Activated CD8-positive, alpha-beta T cell treated with anti-CD3 and anti-CD28 coated beads for 36 hours (primary cell): ENCODE measurements at places on chromosomes 13 and 19. TPM values are rescaled to one million over a fixed set of nuclear protein-coding genes. Genes with fewer than 3 reads are reported as not detected.

- DNase-seq = peak; percentile 96
These were observed 286.5 kb downstream of the MYO16 start for GRCh38 chr13:108915634-108916512.

DNA sequence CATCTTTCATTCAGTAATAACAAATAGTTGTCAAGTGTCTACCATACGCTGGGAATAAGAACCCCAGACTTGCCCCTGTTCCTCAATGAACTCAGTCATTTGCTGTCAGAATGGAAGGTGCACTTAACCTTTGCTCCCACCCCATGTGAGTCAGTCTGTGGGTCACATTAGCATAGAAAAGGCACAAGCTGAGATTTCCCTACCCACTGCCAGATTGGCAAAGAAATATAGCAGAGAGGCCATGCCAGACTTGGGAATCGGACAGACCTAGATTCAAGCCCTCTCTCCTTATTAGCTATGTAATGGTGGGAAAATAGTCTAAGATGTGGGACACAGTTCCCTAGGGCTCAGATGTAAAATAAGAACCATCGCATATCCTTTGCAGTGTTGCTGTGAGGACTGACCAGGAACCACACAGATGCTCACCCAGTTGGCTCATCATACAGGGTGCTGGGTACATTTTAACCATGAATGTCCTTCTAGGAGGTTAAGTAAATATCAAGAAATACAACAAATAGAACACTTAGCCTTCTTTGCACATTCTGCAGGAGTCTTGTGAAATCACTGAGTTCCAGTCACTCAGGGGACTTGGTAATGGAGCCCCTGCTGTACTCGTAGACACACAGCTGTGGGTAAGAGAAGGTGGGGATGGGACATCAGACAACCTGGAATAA is 218.2 kb downstream of the FGF14 start:
- no peak for DNase-seq

DNA sequence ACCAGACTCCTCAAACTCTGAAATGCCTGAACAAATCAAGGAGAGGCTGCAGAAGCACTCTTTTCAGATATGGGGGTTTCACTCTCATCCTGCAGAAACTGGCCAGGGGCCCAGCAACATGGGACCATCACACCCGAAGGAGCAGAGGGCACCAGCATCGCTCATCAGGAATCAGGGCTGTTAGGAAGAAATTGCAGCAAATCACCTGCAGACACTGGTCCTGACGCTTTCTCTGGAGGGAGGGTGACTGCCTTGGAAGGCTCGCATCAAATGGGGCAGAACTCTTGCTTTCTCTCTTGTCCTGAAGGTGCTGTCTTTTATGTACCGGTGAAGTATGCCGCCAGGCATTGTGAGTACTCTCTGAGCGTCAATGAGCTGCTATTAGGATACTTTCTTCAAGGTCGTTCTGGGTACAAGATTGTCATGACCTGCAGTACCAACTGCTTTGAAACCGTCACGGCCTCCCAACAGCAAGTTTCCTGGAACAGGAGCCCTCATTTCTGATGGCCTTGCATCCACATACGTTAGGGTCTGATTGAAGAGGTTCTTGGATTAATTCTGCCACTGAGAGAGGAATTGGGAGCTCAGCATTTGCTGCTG is 155.7 kb upstream of the SOX1 start:
- DNase-seq = no peak

- DNase-seq = no peak
These were observed 198.1 kb downstream of the VWA8 start for GRCh38 chr13:41762796-41763195.

MVB12A gene
- total RNA-seq = 31.8 TPM

GRCh38 chr19:49570138-49570856 is 10.1 kb downstream of the NOSIP start:
- peak; percentile 88 for DNase-seq

GRCh38 chr13:101423872-101424271 is 7.6 kb upstream of the NALCN start:
- no peak for DNase-seq

GRCh38 chr13:114185182-114185971 is 6.3 kb downstream of the CFAP97D2 start:
- no peak for DNase-seq

- peak; percentile 82 for DNase-seq
These were observed 33.4 kb downstream of the ZNF45 start for GRCh38 chr19:43901395-43902390.

PSG2 gene
- not detected for total RNA-seq

- no peak for DNase-seq
These were observed 171.2 kb downstream of the ITGBL1 start for GRCh38 chr13:101623470-101624209.

- DNase-seq = no peak
These were observed 13.1 kb upstream of the TICAM1 start for GRCh38 chr19:4844348-4845179.

DNA sequence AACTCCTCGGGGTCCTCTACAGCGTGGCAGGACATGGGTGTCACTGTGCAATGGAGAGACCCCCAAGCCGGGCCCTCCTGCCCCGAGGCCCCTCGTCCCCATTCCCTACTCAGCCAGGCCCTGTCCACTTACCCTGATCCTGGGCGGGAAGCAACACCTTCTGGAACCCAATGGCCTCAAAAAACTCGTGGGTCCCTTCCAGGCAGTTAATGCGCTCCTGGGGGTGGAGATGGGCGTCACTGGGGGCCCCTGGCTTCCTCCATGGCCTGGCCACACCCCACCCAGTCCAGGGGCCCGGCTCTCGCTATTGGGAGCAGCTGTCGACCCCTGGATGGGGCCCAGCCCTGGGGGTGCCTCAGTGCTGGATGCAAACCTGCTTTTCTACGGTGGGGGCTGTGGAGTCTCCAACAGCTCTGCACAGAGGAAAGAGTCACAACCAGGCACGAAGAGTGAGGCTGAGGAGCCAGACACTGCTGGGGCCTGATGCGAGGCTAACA is 10.8 kb downstream of the UBXN6 start:
- DNase-seq = no peak

CADM4 gene
- 0.22 TPM for total RNA-seq

- peak; percentile 27 for DNase-seq
These were observed 36.8 kb upstream of the C1QTNF9 start for GRCh38 chr13:24272452-24273161.

- no peak for DNase-seq
These were observed 764 bp downstream of the CLEC11A start for GRCh38 chr19:50723735-50724521.

GRCh38 chr13:40064154-40065097 is 409.0 kb downstream of the COG6 start:
- no peak for DNase-seq

KLK8 gene
- not detected for total RNA-seq

SPACA4 gene
- not detected for total RNA-seq

DNA sequence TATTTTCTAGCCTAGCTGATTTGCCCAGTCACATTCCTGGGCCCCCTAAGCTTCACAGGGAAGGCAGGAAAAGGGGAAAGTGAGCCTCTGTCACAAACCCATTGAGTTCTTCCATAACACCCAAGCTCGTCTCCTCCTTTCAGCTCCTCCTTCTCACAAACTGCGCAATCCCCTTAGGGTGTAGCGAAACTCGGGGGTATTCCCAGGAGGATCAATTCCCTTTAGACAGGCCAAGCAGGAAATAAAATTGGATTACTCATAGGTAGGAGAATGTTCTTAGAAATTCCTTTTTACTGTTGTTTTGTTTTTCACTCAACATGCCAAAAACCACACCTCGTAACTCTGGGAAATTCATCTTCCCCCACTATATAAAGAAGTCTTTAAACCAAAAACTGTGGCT is 139.3 kb downstream of the IRS2 start:
- no peak for DNase-seq

GRCh38 chr13:76792731-76793347 is 93.4 kb downstream of the KCTD12 start:
- DNase-seq = no peak

DNA sequence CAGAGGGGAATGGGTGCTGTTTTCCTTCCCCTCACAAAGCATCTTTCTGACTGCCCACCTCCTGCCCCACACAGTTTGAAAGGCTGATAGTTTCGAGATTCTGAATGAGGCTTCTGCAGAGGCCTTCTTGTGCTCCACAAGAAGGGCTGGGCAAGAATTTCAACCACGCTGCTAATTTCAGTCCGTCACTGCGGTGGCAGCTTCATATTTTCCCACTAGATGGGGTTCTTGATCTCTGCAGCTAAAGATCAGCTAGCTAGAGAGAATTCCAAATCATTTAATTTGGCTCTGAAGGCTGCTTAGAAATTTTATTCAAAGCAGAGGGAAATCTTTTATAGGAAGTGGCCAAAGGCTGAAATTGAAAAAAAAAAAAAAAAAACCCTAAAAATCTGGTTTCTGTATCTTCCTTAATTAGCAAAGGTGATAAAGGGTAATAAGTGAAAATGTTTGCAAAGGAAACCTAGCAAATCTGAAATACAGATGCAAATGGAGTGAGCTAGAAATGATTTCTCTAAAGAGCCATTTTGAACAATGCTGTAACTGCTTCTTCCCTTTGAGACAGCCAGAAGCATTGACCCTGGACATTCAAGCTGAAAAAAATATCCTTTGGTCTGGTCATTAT is 38.0 kb upstream of the C13orf42 start:
- DNase-seq = peak; percentile 22

GRCh38 chr13:110953833-110954532 is 39.1 kb upstream of the ANKRD10 start:
- DNase-seq = no peak

DNA sequence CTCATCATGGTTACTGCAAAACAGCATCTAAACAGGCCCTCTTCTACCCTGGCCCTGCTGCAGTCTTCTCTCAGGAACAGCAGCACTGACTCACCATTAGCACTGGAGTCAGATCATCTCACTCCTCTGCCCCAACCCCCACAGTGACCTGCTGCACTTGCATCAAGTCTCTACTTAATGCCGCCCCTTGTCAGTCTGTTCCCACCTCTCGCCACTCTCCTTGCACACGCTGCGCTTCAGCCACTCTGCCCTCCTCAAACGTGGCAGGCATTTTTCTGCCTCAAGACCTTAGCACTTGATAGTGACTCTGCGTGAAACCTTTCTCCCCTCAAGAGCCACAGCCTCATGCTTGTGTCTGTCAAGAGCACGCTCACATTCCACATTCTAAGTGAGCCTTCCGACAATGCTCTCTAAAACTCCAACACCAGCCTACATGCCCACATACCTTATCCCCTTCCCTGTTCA is 22.1 kb downstream of the MIPEP start:
- no peak for DNase-seq

DHX34 gene
- total RNA-seq = 14.9 TPM

- DNase-seq = no peak
These were observed 937.9 kb downstream of the EFNB2 start for GRCh38 chr13:105597573-105597972.

- no peak for DNase-seq
These were observed 2.5 kb downstream of the CALR start for GRCh38 chr19:12940897-12941296.

DNA sequence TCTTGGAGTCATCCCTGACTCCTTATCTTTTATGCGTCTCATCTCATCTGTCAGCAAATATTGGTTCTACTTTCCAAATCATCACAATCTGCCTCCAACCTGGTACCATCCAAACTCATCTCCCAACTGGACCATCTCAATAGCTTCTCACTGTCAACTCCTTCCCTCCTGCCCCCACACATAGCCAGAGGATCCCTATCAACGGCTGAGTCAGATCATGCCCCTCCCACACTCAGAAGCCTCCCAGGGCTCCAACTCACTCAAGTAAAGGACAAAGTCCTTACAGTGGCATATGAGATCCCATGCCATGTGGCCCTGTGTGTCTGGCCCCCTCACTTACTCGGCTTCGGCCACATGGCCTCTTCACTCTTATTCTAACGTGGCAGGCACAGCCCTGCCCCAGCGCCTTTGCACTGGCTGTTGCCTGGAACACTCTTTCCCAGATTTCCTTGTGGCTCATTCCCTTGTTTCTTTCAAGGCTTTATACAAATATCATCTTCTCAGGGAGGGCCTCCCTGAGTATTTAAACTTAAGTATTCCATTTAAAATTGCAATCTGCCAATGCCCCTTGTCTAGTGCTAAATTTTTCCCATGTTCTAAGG is 4.3 kb downstream of the SPRED3 start:
- DNase-seq = peak; percentile 34

- DNase-seq = no peak
These were observed 73.3 kb upstream of the NBEA start for GRCh38 chr13:34868733-34869132.

- no peak for DNase-seq
These were observed 389.3 kb upstream of the PCDH9 start for GRCh38 chr13:67619351-67619994.

SNAPC2 gene
- 16.0 TPM for total RNA-seq

GRCh38 chr19:39745643-39746042 is 7.8 kb upstream of the CLC start:
- no peak for DNase-seq

GRCh38 chr19:806815-807421 is 9.7 kb downstream of the PTBP1 start:
- DNase-seq = no peak

PVR gene
- total RNA-seq = 7.4 TPM

DNA sequence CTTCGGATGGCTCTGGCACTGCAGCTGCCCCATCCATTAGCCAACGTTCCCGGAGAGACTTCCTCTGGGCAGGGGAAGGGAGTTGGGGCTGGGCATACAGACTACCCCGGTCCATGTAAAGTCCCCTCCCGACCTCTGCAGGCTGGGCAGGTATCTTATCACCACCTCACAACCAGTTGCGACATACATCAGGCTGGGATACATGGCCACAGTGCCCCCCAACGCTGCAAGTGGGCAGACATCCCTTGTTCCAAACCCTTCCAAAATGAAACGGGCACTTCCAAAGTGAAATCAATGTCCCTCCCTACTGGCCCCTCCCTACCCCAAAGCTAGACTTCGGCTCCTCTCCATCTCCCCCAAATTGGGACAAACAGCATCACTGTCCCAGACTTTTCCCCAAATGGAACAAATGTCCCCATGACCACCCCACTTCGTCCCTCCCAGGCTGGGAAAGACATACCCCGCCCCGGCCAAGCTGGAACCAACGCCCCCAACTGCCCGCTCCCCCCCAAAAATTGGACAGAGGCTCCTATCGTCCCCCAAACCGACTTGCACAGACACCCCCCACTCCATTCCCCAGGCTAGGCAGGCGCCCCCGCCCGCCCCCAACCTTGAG is 5.0 kb downstream of the PALM3 start:
- no peak for DNase-seq

DNA sequence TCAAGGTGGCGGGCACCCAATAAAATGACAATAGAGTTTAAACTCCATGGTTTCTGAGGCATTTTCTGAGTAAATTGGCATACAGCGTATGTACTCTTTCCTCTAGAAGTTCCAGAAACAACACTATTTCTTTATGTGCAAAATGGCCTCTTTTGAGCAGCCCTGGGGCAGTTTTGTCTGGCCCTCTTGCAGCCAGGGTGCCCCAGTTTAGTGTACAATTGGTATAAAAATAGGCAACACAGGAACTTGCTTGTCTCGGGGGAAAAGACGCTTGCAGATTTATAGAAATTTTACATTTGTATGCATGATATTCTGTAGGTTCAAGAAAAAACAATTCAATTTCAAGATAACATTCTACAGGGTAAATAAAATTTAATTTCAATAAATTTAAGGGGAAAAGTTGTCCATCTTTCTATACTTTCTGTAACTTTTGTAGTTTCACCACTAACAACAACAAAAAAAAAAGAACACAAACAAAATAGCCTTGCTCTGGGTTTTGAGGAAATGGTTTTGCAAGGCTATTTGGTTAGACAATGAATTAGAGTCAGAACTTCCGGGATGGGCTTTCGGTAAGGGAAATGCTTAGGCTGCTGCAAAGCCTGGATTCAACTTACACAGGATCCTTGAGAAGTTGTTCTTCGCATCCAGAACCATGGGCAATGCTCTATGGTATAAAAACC is 45.3 kb downstream of the LRCH1 start:
- DNase-seq = no peak
